Cardiac muscle cell (in vitro differentiated cells and primary cell): ENCODE measurements at places on chromosomes 2 and 18. TPM values are rescaled to one million over a fixed set of nuclear protein-coding genes. Genes with fewer than 3 reads are reported as not detected.

The KLHL14 gene
- 69.8 and 88.0 TPM in 2 replicates for total RNA-seq

DNA sequence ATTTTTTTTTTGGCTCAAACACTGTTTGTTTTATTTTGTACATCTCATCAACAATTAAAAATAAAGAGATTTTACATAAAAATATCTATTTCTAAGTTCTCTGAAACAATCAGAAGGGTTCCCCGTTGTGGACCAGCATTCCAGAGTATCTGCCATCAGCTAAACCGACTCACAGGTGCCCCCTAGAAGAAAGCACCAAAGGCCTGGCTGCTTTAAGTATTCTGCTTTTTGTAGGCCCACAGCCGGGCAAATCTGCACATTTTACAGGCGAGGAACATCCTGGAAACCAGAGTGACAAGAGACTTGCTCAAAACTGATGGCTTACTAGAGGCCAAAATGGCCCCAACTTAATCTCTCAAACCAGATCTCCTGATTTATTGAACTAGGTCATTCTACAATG, 82.2 kb upstream of the SETBP1 start:
- no peaks in the 10 kb centered on the region for H3K36me3 ChIP-seq
- H3K4me1 ChIP-seq: peaks cover 16% of the 10 kb centered on the region
- no peak overlapping the region for H3K27ac ChIP-seq
- H3K4me3 ChIP-seq: no peak overlapping the region

The SERPINB11 gene
- total RNA-seq: not detected in 2 replicates

DNA sequence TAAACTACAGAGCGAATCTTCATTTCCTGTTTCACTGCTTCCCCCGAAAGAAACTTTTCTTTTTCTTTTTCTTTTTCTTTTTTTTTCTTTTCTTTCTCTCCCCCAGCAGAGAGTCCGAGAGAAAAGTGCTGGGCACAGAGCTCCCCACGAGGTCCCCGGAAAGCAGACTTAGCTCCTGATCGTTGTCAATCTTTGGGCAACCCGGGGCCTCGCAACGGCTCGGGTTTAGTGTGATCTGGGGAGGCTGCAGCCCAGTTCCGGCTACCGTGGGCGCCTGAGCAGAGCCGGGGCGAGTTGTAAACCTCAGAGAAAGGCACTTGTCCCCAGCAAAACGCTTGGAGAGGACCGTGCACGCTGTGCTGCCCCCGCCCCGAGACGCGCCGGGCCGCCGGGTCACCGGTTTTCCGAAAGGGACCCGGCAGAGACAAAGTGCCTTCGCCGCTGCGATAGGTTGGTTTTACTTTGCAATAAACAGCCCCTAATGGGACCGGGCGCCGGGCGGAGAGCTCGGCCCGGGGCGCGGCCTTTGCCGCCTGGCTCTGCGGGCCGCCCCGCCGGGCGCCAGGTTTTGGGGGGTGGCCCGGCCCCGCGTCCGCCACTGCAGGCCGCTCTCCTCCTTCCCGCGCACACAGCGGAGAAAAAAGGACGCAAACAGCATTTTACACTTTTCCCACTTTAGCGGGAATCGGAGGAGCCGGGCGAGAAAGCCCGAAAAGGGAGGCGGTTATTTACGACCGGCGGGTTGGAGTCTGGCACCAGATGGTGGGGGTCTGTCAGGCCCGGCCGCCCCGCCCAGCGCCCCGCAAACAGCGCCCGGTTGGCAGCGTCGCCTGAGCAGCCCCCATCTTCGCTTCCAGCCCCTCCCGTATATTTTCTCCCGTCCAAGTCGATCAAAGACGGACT, 136.0 kb downstream of the INSIG2 start:
- H3K27ac ChIP-seq: no peak overlapping the region
- H3K4me1 ChIP-seq: peaks cover 9% of the 10 kb centered on the region
- peak; percentile 54 for DNase-seq

GRCh38 chr2:240140511-240140910, at the start of gene OTOS:
Gene OTOS (minus strand): TSS chr2:240140658. CDS start chr2:240140326, 332 bp downstream.
- no peaks in the 10 kb centered on the region for H3K4me1 ChIP-seq
- no peaks in the 10 kb centered on the region for H3K36me3 ChIP-seq
- H3K27me3 ChIP-seq: no peaks in the 10 kb centered on the region
- H3K4me3 ChIP-seq: no peak within 1 kb of the TSS
- peak within 1 kb of the TSS; percentile 11 for H3K27ac ChIP-seq

GRCh38 chr2:236849940-236850339, 235.7 kb upstream of the COPS8 start:
- no peak for DNase-seq
- H3K36me3 ChIP-seq: no peaks in the 10 kb centered on the region
- H3K4me1 ChIP-seq: peaks cover 6% of the 10 kb centered on the region
- H3K4me3 ChIP-seq: no peak overlapping the region
- no peaks in the 10 kb centered on the region for H3K27me3 ChIP-seq

DNA sequence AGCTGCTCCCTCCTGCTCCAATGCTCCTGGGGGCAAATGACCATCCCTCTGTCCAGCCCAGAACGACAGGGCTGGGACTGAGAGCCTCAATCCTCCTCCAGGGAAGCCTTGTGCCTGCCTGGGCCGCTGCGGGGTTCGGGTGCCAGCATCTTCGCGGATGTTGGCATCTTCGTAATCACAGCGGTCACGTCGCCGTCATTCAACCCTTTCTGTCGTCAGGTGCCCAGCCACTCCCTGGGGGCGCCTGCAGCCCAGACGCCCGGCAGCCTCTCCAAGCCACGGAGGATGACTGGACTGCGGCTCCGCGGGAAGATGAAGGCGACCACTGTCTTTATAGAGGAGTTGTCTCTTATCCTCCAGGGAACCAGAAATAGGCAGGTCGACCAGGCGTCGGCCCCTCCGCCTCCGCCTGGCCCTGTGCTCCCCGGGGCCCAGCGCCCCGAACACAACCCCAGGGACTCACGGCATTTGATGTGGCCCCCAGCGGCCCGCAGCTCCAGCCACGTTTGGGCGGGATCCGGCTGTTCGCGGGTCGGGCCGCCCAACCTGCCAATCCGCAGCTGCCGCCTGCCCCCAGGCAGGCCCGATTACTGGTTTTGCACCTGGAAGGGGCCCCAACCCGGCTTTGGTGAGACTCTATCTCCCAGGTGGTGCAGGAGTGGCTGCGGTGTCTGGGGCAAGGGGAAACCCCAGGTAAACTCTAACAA, 113.9 kb downstream of the THNSL2 start:
- no peak overlapping the region for H3K27ac ChIP-seq
- H3K4me1 ChIP-seq: no peaks in the 10 kb centered on the region
- H3K36me3 ChIP-seq: no peaks in the 10 kb centered on the region
- H3K4me3 ChIP-seq: no peak overlapping the region
- no peak for DNase-seq

The DCDC2C gene
- total RNA-seq: not detected in 2 replicates

The CGREF1 gene
- 0.48 and 1.8 TPM in 2 replicates for total RNA-seq

DNA sequence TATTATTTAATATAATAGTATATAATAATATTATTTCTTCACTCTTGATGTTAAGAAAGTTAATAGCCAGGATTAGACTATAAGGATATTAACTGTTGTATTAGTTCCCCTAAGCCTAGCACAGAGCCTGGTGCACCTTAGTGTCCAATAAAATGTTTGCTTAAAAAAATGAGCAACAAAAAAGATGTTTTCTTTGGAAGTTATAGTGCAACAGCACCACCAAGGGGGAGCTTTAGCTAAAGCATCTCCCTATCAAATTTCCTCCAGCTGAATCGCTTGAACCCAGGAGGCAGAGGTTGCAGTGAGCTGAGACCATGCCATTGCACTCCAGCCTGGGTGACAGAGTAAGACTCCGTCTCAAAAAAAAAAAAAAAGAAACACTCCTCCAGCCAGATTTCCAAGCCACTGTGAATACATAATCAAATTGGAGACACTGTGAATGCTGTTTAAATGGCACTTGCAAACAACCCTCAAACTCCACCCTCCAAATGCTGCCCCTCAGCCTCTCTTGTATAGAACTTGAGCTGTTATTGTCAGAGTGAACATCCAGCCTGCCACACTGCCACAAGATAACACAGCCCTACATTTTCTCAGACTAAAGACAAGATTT, 221.9 kb downstream of the DYM start:
- no peaks in the 10 kb centered on the region for H3K27me3 ChIP-seq
- peak; percentile 56 for DNase-seq
- H3K4me3 ChIP-seq: no peak overlapping the region
- no peaks in the 10 kb centered on the region for H3K4me1 ChIP-seq
- H3K36me3 ChIP-seq: no peaks in the 10 kb centered on the region
- no peak overlapping the region for H3K27ac ChIP-seq

The APCDD1 gene
- total RNA-seq: 30.8 and 32.8 TPM in 2 replicates

DNA sequence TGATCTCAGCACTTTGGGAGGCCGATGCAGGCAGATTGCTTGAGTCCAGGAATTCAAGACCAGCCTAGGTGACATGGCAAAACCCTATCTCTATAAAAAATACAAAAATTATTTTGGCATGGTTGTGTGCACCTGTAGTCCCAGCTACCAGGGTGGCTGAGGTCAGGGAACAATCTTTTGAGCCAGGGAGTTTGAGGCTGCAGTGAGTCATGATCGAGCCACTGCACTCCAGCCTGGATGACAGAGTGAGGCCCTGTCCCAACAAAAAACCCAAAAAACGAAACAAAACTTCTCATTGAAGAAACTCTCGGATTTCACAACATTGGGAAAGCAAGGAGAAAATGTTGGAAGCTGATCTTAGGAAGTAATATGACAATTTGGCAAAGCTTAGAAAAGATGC, 317.3 kb upstream of the MGAT5 start:
- H3K4me3 ChIP-seq: no peak overlapping the region
- DNase-seq: no peak
- H3K27ac ChIP-seq: no peak overlapping the region

- no peak overlapping the region for H3K4me3 ChIP-seq
- no peaks in the 10 kb centered on the region for H3K36me3 ChIP-seq
- H3K4me1 ChIP-seq: no peaks in the 10 kb centered on the region
- no peak overlapping the region for H3K27ac ChIP-seq
- H3K27me3 ChIP-seq: no peaks in the 10 kb centered on the region
- DNase-seq: no peak
Observed at GRCh38 chr2:200791905-200792304, 19.8 kb upstream of the BZW1 start.

DNA sequence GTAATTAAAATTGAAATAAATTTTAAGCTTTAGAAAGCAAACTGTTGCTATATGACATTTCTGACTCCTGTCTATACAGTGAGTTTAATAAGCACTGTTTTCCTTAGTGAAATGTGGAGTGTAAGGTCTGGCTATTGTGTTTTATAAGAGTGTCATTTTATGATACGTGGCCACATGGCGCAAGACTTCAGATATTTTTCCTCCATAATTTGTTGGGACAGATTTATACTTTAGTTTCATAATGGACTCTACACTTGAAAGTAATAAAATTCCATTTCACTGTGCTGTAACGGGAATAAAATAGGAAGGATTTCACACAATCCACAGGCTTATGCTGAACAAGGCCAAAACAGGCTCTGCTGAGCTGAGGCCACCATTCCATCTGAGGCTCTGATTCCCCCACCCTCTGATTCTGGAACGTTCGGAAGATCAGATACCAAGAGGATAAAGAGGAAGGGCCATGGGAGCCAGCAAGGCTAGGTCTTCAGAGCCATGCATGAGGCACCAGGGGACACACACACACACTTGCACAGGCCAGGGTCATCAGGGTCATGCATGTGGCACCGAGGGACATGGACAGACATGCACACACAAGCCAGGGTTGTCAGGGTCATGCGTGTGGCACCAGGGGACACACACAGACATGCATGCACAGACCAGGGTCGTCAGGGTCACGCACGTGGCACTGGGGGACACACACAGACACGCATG, 35.6 kb downstream of the HDAC4 start:
- no peak overlapping the region for H3K27ac ChIP-seq
- peaks cover 14% of the 10 kb centered on the region for H3K4me1 ChIP-seq
- no peaks in the 10 kb centered on the region for H3K27me3 ChIP-seq

The GPR45 gene
- not detected in 2 replicates for total RNA-seq

The G6PC2 gene
- not detected in 2 replicates for total RNA-seq

GRCh38 chr18:58196881-58197872, 153.2 kb downstream of the NEDD4L start:
- H3K4me3 ChIP-seq: no peak overlapping the region
- DNase-seq: no peak
- no peak overlapping the region for H3K27ac ChIP-seq
- H3K4me1 ChIP-seq: peaks cover 20% of the 10 kb centered on the region

GRCh38 chr2:23561088-23561487, 176.1 kb downstream of the KLHL29 start:
- no peak overlapping the region for H3K27ac ChIP-seq
- no peaks in the 10 kb centered on the region for H3K4me1 ChIP-seq
- DNase-seq: no peak
- H3K27me3 ChIP-seq: no peaks in the 10 kb centered on the region
- no peaks in the 10 kb centered on the region for H3K36me3 ChIP-seq

The FER1L5 gene
- total RNA-seq: 0.63 and 2.1 TPM in 2 replicates

The CYBRD1 gene
- total RNA-seq: 0.86 and 0.95 TPM in 2 replicates

- no peaks in the 10 kb centered on the region for H3K36me3 ChIP-seq
- no peak for DNase-seq
- H3K27ac ChIP-seq: no peak overlapping the region
- no peak overlapping the region for H3K4me3 ChIP-seq
Observed at GRCh38 chr18:40553029-40553428, 1402.0 kb upstream of the PIK3C3 start.

The TCF23 gene
- total RNA-seq: not detected in 2 replicates

DNA sequence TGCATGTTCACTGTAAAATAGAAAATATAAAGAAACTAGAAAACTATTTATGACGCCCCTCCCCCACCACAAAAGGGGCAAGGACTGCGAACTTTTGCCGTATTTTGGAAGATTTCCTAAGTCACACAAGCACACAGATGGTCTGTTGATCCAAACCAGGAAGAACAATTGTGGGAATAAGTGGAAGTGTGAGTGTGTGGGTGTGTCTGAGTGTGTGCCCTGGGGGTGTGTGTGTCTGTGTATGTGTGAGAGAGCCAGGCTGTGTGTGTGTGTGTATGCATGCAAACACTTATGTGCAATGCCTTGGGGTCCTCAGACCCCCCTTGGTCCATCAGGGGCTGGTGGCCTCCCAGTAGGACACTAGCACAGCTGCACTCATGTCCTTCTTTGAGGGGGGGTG, 43.1 kb downstream of the HPCAL1 start:
- no peak for DNase-seq
- H3K4me3 ChIP-seq: no peak overlapping the region

GRCh38 chr2:241541564-241542277, 16.8 kb upstream of the BOK start:
- peaks cover 44% of the 10 kb centered on the region for H3K27me3 ChIP-seq
- H3K27ac ChIP-seq: no peak overlapping the region
- H3K4me3 ChIP-seq: peak overlapping the region; percentile 15
- no peak for DNase-seq
- H3K36me3 ChIP-seq: no peaks in the 10 kb centered on the region

The INHBB gene
- not detected in 2 replicates for total RNA-seq

DNA sequence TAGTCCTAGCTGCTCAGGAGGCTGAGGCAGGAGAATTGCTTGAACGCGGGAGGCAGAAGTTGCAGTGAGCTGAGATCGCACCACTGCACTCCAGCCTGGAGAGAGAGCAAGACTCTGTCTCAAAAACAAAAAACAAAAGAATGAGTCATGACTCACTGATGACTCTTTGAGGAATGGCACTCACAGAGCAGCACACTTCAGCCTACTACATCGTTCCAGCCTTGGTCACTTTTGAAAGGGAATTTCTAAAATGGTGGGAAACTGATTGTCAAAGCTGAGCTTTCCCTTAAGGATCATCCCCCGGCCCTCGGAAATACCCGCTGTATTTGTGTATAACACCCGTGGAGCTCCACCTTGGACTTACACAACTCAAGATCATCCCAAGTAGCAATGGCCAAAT, 217.3 kb upstream of the HS6ST1 start:
- H3K27me3 ChIP-seq: no peaks in the 10 kb centered on the region
- no peak overlapping the region for H3K4me3 ChIP-seq
- H3K36me3 ChIP-seq: no peaks in the 10 kb centered on the region
- H3K27ac ChIP-seq: no peak overlapping the region
- DNase-seq: no peak
